Skin of body (tissue), 3 donors: ENCODE measurements at places on chromosomes 4 and X. TPM values are rescaled to one million over a fixed set of nuclear protein-coding genes. Genes with fewer than 3 reads are reported as not detected.
A peak's percentile ranks its signal among the peaks of the same experiment; 100 is the strongest.

- DNase-seq = no peak
Measured at GRCh38 chr4:37892641-37893040, 1.8 kb downstream of the TBC1D1 start.

DNA sequence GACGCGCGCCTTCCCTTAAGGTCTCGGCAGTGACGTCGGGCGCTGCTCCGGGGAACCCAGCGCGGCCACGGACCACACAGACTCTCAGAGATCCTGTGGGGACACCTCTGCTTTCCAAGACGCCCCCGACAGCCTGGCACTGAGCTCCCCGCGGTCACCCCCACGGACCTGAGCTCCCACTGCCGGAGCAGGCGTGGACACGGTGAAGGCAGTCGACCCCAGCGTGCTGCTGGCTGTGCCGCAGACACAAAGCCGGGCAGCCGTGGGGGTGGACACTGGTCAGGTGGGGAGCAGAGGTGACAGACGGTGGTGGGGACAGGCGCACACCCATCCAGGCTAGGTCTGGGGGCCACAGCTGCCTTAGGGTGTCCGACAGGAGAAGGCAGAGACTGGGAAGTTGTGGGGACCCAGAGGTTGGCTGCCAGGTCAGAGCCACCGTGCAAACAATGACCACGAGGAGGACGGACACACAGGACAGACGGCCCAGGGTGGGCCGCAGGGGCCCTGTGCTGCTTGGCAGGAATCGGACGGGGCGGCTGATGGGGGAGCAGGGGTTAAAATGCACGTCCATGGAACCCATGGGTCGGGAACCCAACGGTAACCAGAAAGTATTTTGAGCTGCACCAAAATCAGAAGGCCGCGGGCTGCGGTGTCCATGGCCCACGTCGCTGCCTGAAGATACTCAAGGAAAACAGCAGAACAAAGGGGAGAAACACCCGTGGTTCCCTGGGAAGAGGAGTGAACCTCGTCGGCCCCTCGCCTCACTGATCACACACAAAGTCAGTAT is 16.6 kb upstream of the GTPBP6 start:
- no peak for DNase-seq

Gene ELF4
- 10.8 TPM for total RNA-seq

DNA sequence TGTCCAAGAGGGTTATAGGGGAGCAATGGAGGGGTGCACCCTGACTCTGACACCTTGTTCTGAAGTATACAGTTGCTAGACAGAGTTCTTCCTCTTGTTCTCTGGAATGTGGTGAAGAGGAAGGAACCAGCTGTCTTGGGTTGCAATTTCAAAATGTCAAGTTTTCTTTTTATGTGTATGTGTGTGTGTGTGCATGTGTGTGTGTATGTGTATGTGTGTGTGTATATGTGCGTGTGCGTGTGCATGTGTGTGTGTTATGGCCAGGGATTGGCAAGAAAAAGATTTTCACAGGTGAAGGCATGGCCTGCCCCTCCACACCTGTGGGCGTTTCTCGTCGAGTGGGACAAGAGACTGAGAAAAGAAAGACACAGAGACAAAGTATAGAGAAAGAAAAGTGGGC is 81.6 kb upstream of the ADGRA3 start:
- no peak for DNase-seq

GRCh38 chrX:150573702-150574101 is 5.3 kb downstream of the MTM1 start:
- no peak for DNase-seq

DNA sequence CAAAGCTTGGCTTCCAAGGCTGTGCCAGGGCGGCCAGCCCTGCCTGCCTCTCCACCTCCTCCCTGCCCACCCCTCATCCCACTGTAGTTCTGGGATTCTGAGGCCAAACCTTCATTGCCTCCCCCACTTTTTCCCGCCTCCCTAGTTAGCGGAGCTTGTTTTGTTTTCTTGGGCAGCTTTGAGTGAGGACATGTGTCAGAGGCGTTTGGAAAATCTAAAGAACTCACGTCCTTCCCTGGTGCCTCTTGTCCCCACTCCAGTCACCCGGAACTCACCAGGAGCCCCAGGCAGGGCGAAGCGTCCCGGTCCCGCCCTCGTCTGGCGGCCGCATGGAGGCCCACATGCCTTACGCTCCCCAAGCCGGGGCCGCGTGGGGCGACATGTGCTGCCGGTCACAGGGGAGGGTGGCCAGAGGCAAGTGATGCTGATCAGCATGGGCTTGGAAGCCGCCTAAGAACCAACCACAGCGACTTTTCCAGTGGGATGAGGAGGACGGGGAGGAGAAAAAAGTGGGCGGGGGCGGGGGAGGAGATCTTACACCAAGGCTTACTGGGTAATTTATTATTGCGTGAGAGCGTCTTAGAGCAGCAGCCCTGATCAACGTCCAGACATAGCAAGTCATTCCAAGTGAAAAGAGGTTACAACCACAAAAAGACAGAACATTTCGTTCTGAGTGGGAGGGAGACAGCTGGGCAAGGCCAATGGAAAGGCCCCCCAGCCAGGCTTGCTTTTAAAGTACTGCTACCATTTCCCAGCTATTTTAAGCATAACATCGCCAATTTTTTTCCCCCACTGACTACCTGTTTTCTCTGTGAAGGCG is 48.5 kb downstream of the PRPS1 start:
- peak; percentile 62 for DNase-seq

Gene TMEM47
- 22.5 TPM for total RNA-seq

Gene USP9X
- 122 TPM for total RNA-seq

DNA sequence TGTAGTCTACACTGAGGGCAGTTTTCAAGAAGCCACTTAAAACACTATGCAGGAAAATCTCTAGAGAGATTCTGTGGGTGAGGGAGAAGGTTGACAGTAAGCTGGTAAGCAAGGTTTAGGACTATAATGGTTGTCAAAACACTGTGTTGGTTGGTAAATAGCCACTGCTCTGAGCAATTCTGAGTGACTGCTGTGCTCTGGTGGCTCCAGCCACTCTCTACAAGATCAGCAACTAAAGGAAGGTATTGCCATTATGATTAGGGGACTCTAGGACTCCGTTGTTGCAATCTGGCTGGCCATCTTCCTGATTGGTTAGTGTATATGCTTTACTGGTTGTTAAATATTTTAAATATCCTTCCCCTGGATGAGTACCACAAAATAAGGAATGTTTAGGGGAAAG is 5.5 kb upstream of the FAM47E start:
- DNase-seq = no peak

GRCh38 chrX:118117741-118118140 is 1.1 kb upstream of the KLHL13 start:
- DNase-seq = no peak

GRCh38 chr4:11866391-11866790 is 437.7 kb upstream of the HS3ST1 start:
- no peak for DNase-seq

- no peak for DNase-seq
Measured at GRCh38 chr4:154366956-154367355, 124.6 kb downstream of the DCHS2 start.

DNA sequence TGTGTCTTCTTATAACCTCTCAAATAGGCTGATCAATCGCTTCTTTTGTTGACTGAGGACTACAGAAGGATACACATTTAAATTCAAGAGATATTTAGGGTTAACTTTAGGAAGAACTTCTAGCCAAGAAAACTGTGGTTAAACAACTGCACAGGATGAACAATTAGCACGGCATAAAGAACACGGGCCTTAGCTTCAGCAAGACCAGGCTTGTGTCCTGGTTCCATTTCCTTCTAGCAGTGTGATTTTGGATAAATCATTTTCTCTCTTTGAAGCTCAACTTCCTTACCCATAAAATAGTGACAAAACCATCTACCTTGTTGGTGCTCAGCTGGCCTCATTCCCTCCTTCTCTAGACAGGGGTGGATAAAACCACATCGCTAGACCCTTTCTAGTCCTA is 117.6 kb downstream of the TSPAN5 start:
- DNase-seq = no peak

DNA sequence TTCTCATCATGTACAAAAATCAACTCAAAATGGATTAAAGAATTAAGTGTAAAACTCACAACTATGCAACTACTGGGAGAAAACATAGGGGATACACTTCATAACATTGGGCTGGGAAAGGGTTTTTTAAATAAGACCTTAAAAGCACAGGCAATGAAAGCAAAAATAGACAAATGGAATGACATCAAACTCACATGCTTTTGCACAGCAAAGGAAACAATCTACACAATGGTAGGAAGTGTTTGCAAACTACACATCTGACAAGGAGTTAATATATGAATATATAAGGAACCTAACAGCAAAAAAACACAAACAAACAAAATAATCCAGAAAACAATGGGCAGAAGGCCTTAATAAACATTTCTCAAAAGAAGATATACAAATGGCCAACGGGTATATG is 57.9 kb downstream of the FREM3 start:
- no peak for DNase-seq

Gene MAGEA6
- total RNA-seq = not detected

DNA sequence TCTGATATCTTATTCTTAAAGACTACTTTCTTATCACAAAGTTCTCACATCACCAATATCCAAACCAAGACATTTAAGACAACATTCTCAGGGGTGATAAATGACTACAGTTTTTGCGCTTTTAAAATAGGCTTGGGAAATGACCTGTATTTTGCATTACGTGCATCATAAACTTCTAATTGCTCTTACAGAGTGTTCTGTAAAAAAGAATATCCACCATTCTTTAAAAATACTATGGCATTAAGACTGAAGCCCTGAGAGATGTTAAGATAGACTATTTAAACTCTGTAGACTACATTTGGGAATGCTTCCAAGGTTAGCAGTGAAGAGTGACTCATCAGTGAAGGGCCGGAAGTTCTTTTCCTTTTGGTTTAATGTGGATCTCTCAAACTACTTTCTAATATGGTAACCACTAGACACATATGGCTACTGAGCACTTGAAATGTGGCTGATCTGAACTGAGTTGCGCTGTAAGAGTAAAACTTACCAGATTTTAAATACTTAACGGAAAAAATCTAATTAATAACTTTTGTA is 518.8 kb upstream of the FTHL17 start:
- no peak for DNase-seq

Gene TREX2
- 6.1 TPM for total RNA-seq

Gene NLGN4X
- 4.3 TPM for total RNA-seq

- DNase-seq = no peak
Measured at GRCh38 chr4:10730019-10730418, 45.5 kb upstream of the CLNK start.

Gene SUPT20HL1
- total RNA-seq = not detected

GRCh38 chr4:59664771-59665170 is 1535.4 kb upstream of the ADGRL3 start:
- DNase-seq = no peak

GRCh38 chr4:52889778-52890520 is 27.8 kb downstream of the RASL11B start:
- DNase-seq = peak; percentile 97

Gene FAM149A
- 5.3 TPM for total RNA-seq

Gene CXorf49
- not detected for total RNA-seq

Gene TRAM1L1
- 3.2 TPM for total RNA-seq

- DNase-seq = no peak
Measured at GRCh38 chrX:63576533-63576932, 208.5 kb downstream of the ARHGEF9 start.

Gene FOXP3
- total RNA-seq = not detected

- no peak for DNase-seq
Measured at GRCh38 chr4:13533670-13534343, 10.5 kb downstream of the NKX3-2 start.

GRCh38 chrX:40539214-40540142 is 41.3 kb upstream of the ATP6AP2 start:
- DNase-seq = peak; percentile 15

GRCh38 chrX:131741103-131741581 is 197.3 kb downstream of the OR13H1 start:
- DNase-seq = no peak

Gene IL9R
- total RNA-seq = not detected

Gene CXorf58
- not detected for total RNA-seq

Gene FGFBP2
- total RNA-seq = 2.6 TPM

DNA sequence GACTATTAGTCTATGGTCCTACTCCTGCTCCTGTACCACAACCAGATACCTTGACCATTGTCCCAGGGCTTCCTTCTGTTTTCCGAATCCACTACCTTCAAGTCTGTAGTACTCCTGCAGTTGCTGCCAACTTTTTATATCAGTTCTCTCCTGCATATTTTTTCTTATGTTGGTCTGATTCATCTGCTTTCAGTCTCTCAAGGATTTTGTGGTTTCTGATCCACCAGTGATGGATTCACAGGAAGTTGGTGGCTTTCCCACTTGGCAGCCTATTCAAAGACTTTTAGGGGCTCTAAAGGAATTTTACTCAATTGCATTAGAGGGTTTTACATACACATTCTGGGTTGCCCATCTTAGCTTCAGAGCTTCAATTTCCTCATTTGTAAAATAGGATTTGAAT is 23.6 kb downstream of the KIF4A start:
- no peak for DNase-seq

Gene FGD1
- 4.6 TPM for total RNA-seq

- no peak for DNase-seq
Measured at GRCh38 chr4:101348367-101348827, 1.1 kb upstream of the PPP3CA start.

Gene SERTM2
- total RNA-seq = 0.10 TPM

DNA sequence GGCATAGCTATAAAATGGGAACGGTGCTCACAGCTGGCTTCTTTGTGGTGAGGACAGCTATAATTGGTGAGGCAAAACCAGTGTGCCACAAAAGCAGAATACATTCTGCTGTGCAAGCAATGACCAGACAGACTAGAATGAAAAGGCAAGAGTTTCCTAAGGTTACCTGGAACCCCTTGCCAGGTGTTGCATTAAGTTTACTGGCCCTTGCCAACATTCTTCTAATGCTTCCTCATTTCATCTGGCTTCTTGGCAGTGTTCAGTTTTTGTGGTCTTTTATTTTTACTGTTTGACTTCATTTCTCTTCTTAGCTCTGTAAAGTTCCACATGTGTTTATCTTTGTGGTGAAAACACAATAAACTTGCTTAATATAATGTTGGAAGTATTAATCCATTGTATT is 131.4 kb downstream of the PTTG2 start:
- peak; percentile 8 for DNase-seq

DNA sequence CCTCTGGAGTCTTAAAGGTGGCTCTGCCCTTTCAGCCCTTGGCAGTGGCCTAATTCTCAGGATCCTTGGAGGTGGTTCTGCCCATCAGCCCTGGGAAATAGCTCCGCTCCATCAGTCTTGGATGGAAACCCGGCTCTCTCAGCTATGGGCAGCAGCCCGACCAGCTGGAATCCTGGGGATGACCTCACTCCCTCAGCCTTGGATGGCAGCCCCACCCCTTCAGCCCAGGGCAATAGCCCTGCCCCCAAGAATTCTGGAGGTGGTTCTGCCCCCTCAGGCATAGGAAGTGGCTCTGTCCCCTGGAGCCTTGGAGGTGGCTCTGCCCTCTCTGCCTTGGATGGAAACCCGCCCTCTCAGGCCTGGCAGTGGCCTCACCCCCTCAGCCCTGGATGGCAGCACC is 127.7 kb downstream of the RBMX2 start:
- DNase-seq = no peak
